Fibroblast of villous mesenchyme (primary cell): ENCODE measurements at places on chromosomes 1 and 21. TPM values are rescaled to one million over a fixed set of nuclear protein-coding genes. Genes with fewer than 3 reads are reported as not detected.

TRIM62 gene
- 3.9 TPM in 2 replicates for total RNA-seq

TTC3 gene
- total RNA-seq = 270 and 339 TPM in 2 replicates

IPP gene
- 9.0 and 14.7 TPM in 2 replicates for total RNA-seq

UBIAD1 gene
- total RNA-seq = 9.0 and 9.5 TPM in 2 replicates

HSD3B1 gene
- 2.6 TPM in 1 of 2 replicates, not detected in the other for total RNA-seq

MTR gene
- total RNA-seq = 26.7 and 34.5 TPM in 2 replicates

DNA sequence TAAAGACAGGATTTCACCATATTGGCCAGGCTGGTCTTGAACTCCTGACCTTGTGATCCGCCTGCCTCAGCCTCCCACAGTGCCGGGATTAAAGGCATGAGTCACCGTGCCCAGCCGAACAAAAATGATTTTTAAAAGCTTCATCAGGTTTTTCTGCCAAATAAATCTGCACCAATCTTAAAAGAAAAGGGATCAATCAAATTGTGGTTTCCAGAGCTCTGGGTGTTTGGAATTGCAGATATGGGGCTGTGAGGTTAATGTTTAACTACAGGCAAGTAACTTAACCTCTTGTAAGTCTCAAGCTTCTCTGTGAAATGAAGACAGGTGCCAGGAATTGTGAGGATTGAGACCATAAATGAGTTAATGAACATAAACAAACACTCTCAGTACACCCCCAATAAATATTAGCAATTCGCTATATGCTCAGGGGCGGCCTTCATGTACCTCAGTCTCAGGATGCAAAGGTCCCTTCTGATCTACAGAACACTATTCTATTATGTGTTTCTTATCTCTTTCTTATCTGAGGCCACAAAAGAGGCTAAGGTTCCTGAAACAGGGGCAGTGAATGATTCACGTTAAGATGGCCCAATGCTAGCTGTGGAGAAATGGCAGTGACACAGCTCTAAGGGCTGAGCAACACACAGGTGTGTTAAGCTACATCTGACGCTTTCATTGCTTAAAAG is 7.1 kb upstream of the GNPAT start:
- peak; percentile 16 for DNase-seq

DNA sequence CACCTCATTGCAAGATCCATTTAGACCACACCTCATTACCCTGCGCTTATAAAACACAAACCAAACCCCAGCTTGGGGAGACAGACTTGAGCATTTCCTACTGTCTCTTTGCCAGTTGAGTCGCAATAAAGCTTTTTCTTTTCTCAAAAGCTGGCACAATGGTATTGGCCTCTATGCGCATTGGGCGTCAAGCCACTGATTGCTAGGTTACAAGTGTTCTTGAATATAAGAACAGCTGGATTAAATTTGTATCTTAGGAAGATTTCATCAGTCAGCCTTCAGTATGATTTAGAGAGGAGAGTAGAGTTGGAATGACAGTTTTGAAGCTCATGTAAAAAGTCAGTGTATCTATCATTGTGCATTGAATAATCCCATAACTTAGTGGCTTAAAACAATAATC is 84.9 kb upstream of the RAB4A start:
- no peak for DNase-seq

DNA sequence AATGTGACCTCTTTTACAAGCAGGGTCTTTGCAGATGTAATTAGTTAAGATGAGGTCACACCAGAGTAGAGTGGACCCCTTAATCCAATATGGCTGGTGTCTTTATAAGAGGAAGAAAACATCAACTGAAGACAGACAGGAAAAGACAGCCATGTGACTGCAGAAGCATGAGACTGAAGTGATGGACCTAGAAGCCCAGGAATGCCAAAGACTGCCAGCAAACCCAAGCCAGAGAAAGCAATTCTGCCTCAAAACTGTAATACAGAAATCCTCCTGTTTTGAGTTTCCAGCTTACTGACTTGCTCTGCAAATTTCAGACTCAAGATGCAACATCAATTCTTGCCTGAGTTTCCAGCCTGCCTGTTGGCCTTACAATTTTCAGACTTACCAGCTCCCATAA is 17.3 kb downstream of the ENAH start:
- DNase-seq = no peak

DNA sequence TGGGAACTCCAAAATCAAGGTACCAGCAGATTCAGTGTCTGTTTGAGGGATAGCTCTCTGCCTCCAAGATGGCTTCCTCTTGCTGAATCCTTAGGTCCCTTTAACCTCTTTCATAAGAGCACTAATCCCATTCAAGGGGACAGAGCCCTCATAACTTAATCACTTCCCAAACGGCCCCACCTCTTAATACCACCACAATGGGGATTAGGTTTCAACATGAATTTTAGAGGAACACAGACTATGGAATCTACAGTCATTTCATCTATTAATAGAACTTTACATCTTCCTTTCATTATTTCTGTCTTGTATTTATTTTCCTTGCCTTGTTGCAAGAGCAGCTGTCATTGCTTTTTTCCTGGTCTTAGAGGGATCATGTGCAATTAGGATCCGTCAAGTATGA is 30.3 kb downstream of the HOOK1 start:
- DNase-seq = no peak

DNA sequence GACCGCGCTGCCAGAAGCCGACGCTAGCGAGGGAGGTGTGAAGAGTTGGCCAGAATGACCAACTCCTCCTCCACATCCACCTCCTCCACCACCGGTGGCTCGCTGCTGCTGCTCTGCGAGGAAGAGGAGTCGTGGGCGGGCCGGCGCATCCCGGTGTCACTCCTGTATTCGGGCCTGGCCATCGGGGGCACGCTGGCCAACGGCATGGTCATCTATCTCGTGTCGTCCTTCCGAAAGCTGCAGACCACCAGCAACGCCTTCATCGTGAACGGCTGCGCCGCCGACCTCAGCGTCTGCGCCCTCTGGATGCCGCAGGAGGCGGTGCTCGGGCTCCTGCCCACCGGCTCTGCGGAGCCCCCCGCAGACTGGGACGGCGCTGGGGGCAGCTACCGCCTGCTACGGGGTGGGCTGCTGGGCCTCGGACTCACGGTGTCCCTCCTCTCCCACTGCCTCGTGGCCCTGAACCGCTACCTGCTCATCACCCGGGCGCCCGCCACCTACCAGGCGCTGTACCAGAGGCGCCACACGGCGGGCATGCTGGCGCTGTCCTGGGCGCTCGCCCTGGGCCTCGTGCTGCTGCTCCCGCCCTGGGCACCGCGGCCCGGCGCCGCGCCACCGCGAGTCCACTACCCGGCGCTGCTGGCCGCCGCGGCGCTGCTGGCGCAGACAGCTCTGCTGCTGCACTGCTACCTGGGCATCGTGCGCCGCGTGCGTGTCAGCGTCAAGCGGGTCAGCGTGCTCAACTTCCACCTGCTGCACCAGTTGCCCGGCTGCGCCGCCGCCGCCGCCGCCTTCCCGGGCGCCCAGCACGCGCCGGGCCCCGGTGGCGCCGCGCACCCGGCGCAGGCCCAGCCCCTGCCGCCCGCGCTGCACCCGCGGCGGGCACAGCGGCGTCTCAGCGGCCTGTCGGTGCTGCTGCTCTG is 1.2 kb downstream of the GPR88 start:
- DNase-seq = no peak

- peak; percentile 75 for DNase-seq
Measured at GRCh38 chr1:183093786-183094298, 70.6 kb downstream of the LAMC1 start.

DNA sequence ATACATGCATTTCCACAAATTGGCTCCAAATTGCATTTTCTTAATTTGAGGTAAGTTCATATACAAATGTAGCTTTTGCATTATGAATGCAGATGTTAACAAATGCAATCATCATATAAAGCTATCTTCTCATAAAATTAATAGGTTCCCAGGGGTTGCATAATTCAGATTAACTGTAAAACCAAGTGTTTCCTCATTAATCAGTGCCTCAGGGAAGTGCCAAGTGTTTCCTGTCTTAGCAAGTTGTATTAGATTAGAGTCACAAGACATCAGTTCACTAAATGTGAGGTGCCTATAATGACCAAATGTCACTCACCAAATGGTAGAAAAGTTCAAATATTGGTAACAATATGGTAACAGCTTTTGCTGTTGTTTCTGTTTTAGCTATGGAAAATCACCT is 140.8 kb downstream of the PTGER3 start:
- no peak for DNase-seq

GRCh38 chr1:111481387-111482221 is 7.8 kb downstream of the C1orf162 start:
- peak; percentile 75 for DNase-seq

DNA sequence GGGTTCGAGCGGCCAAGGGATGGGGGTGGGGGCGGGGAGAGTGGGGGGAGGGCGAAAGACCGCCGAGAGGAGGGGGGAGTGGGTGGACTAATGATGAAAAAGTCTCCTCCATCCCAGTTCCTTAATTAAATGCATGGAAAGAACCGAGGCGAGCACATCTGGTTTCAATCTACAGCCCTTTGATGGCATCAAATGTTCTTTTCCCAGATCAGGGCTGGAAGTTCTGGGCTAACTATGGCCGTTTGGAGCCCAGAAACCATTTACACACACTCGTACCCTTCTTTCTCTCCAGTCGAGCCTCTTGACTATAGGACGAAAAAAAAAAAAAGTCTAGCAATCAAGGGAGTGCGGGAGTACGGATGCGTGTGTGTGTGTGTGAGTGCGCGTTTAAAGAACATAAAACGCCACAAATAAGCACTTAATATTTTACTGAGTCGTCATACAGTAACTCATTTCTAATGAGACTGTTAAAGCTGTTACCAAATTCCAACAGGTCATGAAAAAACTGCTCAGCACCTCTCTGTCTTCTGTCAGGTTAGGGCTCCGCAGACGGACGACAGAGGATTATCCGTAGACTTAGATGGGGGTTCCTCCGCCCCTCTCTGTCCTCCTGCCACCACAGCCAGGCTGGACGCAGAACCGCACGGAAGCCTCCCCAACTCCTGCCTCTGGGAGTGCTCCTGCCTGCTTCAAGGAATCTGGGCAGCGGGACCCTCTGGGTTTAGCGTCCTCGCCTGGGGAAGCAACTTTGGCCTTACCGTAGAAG is 2.1 kb upstream of the PRRX1 start:
- DNase-seq = peak; percentile 59

GRCh38 chr21:38813547-38813946 is 7.8 kb downstream of the ETS2 start:
- no peak for DNase-seq

GRCh38 chr1:37323486-37324377 is 150.6 kb upstream of the ZC3H12A start:
- peak; percentile 13 for DNase-seq

DNA sequence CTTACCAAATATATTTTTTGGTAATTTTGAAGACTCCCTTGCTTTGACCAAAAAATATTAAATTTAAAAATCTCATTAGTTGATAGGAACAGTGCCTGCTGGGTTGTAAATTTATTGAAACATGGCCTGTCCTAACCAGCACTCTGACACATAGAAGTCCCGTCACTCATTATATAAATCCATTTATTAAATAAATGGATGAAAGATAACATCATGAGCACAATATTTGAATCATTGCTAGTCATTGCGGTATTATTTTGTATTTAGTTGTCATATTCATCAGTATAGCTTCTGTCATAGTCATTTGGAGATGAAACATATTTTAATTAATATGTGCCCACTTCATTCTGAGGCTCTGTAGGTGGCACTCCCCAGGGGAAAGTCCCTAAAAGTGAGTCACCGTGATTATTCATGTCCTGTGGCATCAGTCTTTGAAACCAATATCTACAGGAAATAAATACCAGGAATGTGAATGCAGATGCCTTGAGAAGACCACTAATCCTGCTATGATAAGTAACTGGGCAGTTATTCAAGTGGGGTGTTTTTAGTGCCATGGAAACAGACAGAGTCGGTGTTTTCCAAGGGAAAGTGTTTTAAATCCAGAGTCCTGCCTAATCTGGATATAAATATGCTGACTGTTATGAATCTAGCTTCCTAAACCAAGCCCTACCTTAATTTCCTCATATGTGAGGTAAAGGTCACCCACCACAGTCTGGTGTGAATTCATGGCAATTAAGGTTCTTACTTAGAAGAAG is 302.0 kb downstream of the DUSP10 start:
- DNase-seq = peak; percentile 98

DNA sequence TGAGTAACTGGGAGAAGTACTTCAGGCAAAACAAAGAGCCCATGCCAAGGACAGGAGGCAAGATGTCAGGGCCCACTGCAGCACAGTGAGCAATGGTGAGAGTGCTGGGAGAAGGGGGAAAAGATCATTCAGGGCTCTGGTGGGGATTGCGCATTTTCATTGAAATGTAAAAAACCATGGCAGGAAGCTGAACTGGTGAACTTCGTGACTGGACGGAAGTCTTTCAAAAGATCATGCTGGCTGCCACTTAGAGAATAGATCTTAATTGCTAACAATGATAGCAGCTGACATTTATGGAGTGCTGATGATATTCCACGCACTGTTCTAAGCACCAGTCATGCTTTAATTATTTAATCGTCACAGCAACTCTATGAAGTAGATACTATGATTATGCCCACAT is 107.0 kb downstream of the TGFBR3 start:
- DNase-seq = peak; percentile 53

DNA sequence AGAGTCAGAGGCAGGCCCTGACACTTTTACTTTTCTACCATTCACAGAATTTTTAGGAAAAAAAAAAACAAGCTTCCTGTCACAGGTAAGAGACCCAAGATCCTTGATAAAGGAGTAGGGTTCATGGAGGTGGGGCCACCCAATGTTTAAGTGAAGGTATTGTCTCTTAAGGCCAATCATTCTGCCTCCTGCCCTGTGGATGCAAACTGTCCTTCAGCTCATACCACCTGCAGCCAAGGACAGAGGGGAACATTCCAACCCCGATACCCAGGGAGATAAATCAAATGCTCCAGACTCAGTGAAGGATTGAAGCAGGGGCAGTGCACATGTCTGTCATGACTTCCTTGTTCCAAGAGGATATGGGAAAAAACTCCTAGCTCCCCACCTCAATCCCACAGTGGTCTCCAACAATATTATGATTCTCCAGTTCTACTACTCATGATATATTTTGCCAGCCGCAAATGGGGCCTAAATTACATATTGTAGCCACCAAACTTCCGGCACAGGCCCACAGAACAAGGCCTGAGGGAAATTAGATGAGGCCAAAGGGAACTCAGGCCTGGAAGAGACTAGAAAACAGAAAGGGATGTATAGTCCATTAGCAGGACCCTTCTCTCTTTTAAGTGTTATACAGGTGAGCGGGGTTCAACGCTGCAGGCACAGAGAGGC is 59.5 kb downstream of the TRABD2B start:
- no peak for DNase-seq

GRCh38 chr1:174812656-174813055 is 187.1 kb upstream of the CACYBP start:
- DNase-seq = no peak

- DNase-seq = no peak
Measured at GRCh38 chr1:88888750-88889149, 2.6 kb downstream of the GTF2B start.

GRCh38 chr1:95308276-95309030 is 74.4 kb downstream of the RWDD3 start:
- no peak for DNase-seq

- DNase-seq = no peak
Measured at GRCh38 chr1:45879885-45880598, 76.6 kb downstream of the MAST2 start.

- peak; percentile 12 for DNase-seq
Measured at GRCh38 chr1:115277276-115277675, 60.8 kb downstream of the NGF start.
